ENCODE measurements at places on chromosomes 7 and 10.

GRCh38 chr7:145633513-145633912 is 483.1 kb upstream of the CNTNAP2 start:
- DNase-seq, result no peak

DNA sequence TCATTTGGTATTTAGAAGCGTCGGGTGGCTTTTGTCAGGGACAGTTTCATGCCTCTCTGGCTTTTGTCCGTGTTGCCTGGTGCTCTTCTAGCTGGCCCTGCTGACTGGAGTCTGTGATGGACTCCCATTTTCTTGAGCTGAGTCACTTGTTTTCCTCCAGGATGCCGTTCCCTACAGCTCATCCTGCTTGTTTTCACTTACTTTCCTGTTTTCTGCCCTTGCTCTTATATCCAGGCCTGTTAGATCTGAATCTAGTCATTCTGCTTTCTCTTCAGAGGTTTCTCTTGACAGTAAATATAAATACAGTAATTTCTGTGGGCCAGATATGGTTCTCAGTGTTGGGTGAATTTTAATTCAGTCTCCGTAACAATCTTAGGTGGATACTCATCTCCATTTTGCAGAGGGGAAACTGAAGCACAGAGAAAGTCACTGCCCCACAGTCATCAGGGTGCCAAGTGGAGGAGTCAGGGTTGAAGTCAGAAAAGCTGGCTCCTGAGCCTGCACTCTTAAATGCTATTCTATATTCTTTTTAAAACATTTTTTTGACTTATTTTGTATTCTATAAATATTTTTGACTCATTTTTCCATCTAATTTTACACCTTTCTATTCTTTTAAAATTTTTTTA is 85.4 kb downstream of the CCNY start:
- no peak for DNase-seq

GRCh38 chr10:75922435-75922834 is 491.0 kb downstream of the LRMDA start:
- no peak for DNase-seq

DNA sequence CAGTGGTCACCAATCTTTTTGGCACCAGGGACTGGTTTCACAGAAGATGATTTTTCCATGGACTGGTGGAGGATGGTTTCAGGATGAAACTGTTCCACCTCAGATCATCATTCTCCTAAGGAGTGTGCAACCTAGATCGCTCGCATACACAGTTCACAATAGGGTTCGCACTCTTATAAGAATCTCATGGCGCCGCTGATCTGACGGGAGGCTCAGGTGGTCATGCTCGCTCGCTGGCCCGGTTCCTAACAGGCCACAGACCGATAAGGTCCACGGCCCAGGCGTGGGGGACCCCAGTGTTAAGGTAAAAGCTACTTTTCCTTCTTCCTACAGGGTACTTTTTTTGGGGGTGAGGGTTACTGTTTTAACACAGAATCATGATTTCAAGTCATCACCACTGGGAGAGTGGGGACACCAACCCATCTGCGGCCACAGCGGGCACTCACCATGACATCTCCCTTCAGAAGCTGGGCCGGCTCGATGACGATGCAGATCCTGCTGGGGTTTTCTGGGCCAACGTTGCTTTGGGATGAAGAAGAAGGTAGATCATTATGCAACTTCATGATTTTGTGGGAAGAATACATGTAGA is 170.5 kb downstream of the TNS3 start:
- no peak for DNase-seq

- no peak for DNase-seq
Observed at GRCh38 chr10:119006451-119007210, 22.9 kb upstream of the NANOS1 start.

DNA sequence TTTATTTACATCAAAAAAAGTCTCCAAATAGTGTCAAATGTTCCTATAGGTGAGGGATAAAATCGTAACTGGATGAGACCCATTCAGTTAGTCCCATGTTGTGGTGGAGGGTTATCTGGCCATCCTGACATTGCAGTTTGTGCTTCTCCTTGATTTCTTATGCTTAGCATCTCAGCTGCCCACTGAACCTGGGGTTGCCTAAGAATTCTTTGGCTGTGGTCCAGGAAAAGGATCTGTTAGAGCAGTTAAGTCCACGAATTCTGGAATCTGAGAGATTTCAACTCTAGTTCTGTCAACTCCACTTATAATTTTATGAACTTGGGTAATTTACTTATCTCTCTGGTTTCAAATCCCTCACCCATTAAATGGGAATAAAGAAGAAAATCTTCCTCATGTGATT is 1673.4 kb downstream of the REEP3 start:
- no peak for DNase-seq

DNA sequence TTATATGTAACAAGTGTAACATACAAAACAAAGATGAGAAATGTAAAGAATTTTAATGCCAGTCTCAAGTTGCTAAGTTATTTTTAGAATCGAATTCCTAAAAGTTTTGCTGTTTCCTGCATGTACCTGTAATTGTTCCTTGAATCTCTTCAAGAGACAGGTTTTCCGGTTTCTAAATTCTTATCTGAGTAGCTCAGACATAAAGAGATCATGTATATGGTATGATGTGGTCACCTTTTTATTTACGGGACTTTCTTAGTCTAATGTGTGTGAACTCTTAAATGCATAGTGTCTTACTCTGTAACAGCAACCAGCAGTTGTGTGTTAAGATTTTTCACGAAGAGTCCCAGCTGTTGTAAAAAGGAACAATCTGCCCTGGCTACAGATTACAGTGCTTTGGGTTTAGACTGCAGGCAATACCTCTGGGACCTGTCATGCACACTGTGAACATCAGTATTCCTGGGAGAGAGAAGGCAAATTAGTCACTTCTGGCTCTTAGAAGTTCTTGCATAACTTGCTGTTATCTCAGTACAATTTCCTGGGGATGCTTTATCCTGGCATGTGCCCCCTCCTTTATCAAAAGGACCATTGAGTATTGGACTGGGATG is 263.4 kb downstream of the BICC1 start:
- no peak for DNase-seq

DNA sequence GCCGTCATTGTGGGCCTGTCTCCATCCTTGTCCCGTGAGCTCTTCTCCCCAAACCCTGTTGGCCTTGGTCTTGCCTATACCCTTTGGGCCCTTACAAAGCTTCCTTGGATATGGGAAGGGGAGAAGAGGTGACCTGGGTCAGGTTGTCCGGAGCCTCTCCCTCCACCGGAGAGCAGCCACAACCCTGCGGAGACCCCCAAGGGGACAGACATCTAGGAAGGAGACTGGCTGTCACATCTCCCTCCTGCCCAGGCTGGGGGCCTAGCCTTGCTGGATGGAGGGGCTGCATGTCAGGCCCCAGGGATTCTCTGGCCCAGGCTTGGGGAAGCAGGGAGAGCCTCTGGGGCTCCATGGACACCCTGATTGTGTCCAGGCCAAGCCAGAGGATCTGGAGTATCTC is 11.8 kb downstream of the NACAD start:
- no peak for DNase-seq

DNA sequence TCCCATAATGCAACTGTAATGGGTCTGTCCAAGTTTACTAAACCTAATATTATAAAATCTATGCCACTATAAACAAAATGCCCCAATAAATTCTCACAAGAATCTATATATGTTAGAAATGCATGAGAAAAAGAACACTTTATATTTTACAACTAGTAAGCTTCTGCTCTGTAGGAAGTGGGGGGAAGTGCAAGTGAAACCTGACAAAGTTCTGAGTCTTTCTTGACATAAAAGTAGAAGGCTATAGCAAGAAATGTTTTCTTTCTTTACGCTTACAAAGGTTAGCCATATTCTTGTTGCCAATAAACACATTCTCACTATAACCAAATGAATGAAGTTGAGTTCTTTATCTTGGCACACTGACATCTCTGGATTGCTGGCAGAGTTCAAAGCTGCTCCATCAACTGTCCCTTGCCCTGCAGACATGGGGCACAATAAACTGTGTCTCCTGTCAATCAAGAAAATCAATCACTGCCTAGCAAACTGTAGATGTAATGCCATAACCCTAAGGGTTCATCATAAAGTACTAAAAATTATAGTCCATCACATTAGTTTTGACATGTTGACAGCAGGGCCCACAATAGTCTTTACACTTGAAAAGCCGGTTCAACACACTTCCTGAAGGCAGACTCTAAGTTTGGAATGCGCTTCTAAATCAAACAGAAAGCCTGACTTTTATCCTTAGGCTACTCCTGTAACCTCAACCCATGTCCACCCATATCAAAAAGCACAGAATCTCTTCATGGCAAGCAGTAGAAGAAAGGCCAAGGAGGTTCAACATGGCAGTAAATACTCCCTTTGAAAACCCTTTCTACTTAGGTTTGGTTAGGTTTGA is 58.6 kb downstream of the TPK1 start:
- DNase-seq, result no peak

GRCh38 chr10:58723186-58723585 is 210.5 kb downstream of the BICC1 start:
- no peak for DNase-seq

GRCh38 chr7:134723892-134724291 is 55.5 kb upstream of the CALD1 start:
- DNase-seq, result no peak

DNA sequence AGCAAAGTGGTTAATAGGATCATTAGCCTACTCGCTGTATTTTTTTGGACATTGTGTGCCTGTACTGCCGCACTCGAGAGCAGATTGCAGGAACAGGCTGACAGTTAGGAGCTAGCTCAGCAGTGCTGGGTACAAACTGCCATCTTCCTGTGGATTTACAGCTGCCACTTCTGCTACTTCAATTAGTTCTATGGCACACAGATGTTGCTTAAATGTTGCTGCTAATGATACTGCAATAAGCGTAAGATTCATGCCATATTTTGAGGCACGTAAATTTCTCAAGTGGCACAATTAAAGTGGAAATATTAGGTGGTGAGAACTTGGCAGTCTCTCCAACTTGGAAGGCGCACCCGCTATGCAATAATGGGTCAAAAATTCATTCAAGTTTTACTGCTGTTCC is 171.9 kb downstream of the EBF3 start:
- DNase-seq, result no peak

Data from nucleus accumbens (tissue), 56 donors.